Central memory CD4-positive, alpha-beta T cell (primary cell): ENCODE measurements at places on chromosomes 5 and 9.
A peak's percentile ranks its signal among the peaks of the same experiment; 100 is the strongest.

DNA sequence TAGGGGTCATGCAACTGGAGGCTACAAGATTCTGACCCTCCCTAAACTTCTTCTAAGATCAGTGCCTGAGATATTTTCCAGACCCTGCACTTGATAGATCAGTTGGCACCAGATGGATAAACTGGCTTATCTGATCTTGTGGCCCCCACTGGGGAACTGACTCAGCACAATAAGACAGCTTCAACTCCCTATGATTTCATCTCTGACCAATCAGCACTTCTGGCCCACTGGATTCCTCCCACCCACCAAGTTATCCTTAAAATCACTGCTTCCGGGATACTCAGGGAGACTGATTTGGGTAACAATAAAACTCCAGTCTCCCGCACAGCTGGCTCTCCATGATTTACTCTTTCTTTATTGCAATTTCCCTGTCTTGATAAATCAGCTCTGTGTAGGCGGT lies 2180.4 kb upstream of the WWC1 start:
- DNase-seq: no peak

DNA sequence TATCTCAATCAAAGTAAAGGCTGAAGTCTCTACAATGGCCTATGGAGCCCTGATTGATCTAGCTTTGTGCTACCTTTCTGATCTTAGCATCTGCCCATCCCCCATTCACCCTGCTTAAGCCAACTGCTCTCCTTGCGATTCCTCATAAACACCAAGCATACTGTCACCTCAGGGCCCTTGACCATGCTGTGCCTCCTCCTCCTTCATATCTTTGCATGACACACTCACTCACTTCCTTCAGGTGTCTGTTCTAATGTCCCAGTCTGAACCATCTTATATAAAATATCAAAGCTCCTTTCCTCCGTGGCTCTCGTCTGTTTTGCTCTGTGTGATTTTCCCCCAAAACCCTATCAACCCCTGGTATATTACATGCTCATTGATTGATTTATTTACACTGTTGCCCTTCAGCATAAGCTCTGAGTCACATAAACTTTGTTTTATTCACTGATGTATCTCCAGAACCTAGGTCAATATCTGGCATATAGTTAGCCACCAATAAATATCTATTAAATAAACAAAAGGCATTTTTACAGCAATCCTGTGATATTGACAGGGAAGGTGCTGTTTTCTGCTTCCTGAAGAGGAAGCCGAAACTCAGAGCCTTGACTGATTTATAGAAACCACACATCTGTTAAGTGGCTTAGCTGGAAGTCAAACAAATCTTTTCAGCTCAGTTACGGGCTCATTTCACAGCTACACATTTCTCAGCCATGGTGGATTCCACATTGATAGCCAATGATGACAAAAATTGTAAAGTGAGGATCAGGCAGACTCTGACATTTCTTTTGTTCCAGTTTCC lies 103.6 kb downstream of the BOD1 start:
- DNase-seq: no peak

- DNase-seq: no peak
Observed at GRCh38 chr9:87337335-87338087, 160.2 kb upstream of the DAPK1 start.

- no peak for DNase-seq
Observed at GRCh38 chr5:169279125-169279524, 21.8 kb downstream of the SLIT3 start.

GRCh38 chr5:149325894-149326293 lies 19.4 kb upstream of the GRPEL2 start:
- DNase-seq: no peak

DNA sequence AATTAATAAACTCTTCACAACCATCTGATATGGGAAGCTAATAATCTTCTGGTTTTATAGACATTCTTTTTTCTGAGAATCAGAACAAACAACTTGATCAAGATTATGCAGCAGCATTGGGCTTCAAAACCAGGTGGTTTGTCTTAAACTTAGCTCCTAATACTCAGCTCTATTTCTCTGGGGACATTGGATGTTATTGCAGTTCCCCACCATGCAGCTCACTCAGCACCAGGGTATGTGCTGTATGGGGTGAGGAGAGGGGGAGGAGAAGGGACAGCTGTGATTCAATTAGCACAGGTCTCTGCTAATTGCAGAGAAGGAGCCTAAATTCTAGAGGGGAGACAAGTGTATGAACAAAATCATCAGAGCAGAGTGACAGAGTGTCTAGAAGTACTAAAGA lies 210.7 kb upstream of the TNC start:
- no peak for DNase-seq

GRCh38 chr9:19631181-19631580 lies 157.7 kb downstream of the SLC24A2 start:
- no peak for DNase-seq

GRCh38 chr5:18243846-18244245 lies 609.6 kb downstream of the TAF11L14 start:
- DNase-seq: no peak

GRCh38 chr5:112165897-112166737 lies 253.0 kb downstream of the EPB41L4A start:
- DNase-seq: no peak

DNA sequence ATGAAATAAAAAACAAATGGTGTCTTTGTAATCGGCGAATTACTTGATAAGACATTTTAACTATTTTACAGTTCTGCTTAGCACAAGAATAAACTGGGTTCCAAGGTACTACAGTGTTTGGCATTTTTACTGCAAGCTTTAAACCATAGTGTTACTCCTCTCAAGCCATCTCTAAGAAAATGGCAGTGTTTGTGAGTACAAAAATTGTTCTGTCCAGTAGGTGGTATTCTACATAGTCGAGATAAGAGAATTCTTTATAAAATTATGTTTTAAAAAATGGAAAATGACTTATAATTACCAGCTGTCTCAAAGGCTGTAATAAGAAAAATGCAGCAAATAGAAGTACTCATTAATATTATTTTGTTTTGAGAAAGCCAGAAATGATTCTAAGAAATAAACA lies 3.2 kb downstream of the SMIM15 start:
- no peak for DNase-seq

DNA sequence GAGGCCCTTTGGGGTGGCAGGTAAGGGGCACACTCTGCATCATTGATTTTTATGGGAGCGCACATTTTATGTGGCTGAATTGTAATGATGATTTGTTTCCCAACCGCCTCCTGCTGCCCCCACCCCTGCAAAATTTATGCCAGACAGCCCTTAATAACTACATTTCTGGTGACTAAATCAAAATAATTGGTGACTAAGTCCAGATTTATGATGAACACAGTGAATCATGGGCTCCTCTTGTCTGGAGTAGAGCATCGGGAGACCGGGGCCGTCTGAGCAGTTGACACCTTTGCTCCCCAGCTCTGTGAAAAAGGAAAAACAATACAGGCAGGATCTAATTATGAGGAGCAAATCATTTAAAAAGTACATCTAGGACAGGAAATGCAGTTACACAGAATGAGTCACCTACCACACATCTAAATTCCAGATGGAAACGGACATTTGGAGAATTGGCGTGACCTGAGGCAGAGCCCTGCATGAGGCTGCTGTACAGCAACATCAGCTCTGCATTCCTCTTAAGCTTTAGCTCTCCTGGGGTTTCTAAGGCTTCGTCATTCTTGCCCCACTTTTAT lies 58.9 kb downstream of the DOCK2 start:
- DNase-seq: no peak

DNA sequence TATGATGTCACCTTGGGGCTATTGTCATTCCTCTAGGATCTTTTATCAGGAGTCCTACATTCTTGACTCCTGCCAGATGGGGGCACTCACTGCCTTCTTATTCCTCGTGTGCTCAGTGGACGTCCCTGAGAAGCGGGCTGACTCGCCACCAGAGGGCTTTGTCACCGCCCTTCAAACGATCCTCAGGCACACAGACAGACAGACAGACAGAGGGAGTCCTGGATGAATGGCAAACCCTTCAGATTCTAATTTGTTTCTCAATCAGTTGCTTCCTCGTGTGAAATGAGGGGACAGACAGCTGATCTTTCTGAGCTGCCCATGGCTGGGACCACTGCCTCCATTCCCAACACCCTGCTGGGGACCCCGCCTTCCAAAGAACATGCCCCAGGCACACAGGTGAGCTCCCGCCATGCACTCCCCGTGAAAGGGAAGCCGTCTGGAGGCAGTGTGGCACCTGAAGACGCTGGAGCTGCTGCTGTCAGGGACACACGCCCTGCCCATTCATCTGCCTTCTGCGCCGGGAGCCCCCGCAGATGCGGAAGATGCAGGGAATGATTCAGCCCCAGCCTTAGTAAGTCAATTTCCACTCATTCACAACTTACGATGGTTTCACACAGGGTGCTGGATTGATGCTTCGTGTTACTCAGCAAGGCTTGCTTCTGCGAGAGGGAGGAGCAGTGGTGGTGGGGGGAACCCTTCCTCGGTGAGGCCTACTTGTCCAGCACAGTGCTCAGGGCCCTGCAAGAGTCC lies 24.9 kb upstream of the SH3PXD2B start:
- DNase-seq: peak; percentile 45

DNA sequence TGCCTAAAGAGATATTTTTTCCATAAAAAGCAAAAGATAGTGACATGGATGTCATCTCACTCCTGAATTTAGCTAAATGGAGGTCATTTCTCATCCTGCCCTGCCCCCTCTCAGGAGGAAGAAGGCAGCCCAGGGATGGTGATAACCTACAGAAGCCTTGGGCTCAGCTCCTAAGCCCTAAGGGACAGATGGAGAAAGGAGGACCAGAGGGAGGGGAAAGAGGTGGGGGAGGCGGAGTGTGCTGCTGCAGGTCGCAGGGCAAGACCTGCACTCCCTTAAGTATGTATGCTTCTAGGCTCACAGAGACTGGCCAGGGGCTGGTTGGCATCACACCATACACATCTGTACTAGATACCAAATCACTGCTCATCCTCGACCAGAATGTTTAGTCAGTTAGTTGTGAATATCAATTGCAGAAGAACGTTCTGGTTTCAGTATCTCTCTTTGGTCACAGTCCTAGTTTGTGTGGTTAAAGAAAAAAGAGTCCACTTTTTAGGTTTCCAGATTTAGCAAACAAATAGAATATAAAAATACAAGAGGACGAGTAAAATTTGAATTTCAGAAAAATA lies 18.4 kb upstream of the CDKN2AIPNL start:
- no peak for DNase-seq

DNA sequence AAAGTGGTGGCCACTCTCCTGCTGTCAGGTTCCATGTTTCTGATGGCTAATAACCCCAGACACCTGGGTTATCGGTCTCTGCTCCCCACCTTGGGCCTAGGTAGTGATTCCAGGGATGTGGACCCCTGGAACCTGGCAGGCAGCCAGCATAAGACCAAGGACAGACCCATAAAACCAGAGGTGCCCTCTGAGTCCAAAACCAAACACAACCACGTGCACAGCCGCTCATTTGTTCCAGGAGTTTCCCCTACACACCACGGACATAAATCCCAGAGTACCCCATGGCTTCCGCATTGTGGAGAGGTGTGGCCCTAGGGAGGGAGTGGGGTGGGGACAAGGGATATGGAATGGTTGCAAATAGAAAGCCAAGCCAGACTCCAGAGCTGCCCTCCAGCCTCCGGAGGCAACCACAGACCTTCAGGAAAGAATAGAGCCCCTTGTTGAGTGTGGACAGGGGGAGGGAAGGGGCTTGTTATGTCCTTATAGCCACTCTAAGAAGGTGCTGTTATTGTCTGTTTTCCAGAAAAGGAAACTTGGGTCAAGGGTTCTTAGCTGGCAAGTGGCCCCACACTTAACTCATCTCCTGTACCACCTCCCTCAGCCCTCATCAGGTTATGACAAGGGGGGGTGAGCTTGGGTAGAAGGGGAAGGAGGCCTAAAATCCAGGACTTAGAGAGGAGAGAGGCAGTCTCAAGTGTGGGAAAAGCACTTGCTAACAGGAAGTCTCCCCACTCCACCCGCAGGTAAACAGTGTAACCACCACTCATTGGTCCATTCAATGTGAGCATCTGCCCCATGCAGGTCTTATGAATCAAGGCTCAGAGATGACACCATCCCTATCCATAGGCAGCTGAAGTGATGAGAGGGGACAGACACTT lies 23.6 kb upstream of the CYSTM1 start:
- DNase-seq: no peak

DNA sequence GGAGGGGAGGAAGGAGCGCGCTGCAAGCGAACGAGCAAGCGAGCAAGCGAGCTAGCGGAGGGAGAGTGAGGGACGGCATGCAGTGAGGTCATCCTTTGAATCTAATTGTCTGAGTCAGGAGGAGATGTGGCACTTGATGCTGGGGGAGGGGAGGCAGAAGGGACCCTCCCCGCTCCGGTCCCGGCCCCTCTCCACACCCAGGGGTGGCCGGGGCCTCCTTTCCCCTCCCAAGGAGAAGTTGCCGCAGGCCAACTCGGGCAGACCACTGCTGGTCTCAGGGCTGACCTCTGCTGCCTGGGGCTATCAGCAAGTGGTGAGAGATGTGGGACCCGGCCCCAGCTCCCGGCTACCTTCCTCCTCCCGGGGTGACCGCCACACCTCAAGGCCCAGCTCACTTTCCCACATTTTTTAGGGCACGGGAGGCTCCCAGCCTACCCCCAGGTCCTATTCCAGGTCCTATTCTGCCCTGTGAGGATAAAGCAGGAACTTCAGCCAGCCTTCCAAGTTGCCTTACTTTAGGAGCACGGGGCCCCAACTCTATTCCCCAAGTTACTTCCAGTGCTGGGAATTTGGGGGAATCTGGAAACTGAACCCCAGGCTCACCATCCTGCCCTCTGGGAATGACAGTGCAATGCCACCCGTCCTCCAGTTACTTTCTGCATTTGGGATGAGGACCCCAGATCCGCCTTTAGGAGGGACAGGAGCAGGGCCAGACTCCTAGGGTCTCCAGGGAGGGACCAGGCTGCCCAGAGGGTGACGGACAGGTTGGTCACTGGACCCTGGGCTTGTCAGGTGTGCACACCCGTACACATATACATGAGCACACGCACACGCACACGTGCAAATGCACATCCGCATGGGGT lies 11.1 kb downstream of the CNTFR start:
- DNase-seq: no peak

DNA sequence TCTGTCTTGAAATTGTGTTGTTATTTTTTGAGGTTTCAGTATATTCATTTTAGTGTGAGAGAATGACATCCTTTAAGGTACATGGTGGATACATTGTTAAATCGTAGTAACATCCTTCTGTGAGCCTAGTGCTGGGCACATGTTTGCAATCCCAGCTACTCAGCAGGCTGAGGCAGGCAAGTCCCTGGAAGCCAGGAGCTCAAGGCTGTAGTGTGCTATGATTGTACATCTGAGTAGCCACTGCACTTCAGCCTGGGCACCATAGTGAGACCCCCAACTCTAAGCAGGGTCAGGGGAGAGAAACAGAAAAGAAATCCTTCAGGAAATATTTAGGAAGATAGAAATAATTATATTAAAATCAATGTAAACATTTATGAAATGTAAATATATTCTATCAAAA lies 62.3 kb downstream of the ZCCHC7 start:
- DNase-seq: no peak

- no peak for DNase-seq
Observed at GRCh38 chr5:158406884-158407823, 548.2 kb upstream of the CLINT1 start.

DNA sequence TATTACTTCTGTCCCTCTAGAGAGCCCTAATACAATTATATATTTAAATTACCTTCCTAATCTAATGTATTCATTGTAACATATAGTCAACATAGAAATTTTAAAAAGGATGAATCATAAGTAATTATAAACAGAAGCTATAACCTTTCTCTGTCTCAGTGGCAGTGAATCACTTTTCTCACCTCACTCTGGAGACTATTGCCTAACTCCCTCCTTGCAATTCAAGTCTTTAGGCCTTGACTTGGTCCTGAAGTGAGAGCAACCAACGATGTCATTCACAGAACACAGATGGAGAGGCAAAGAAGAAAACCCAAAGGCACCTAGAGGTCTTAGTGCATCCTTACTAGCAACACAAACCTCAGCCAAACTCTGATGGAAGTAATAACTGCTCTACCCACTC lies 133.3 kb upstream of the DPYSL3 start:
- DNase-seq: no peak

- DNase-seq: no peak
Observed at GRCh38 chr5:174065528-174066197, 20.2 kb downstream of the NSG2 start.
